AG09309 (cell line): ENCODE measurements at places on chromosomes 13 and 19.

DNA sequence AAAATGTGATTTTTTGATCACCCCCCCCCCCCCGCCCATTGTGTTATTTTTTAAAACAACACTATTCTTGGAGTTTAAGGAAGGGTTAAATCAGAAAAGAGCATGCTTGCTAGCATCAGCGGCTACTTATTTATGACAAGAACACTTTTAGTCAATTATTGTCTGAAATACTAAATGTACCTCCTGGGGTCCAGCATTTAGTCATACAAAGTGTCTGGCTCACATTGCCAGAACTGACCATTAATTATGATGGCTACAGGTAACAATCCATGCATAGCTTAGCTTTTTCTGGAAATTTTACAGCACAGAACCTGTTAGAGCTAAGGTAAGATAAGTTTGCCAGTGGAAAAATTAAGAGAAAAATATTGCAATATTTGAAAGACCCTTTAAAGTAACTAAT, 90.1 kb downstream of the PCDH9 start:
- no peak for DNase-seq

GRCh38 chr19:47370045-47370611, 21.0 kb downstream of the DHX34 start:
- DNase-seq = peak; percentile 34

GRCh38 chr13:87128036-87128435, 543.1 kb upstream of the SLITRK5 start:
- no peak for DNase-seq

- no peak for DNase-seq
Measured at GRCh38 chr19:718991-719512, 10.3 kb downstream of the PALM start.

- DNase-seq = no peak
Measured at GRCh38 chr13:87810391-87810801, 139.2 kb downstream of the SLITRK5 start.

DNA sequence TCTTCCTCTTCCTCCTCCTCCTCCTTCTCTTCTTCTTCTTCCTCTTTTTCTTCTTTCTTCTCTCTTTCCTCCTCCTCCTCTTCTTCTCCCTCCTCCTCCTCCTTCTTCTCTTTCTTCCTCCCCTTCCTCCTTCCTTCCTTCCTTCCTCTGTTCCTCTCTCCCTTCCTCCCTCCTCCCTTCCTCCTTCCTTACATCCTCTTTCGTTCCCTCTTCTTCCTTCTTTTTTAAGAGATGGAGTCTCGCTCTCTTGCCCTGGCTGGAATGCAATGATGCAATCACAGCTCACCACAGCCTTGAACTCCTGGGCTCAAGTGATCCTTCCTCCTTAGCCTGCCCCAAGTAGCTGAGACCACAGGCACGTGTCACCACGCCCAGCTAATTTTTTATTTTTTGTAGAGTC, 13.2 kb downstream of the EHD2 start:
- no peak for DNase-seq

DNA sequence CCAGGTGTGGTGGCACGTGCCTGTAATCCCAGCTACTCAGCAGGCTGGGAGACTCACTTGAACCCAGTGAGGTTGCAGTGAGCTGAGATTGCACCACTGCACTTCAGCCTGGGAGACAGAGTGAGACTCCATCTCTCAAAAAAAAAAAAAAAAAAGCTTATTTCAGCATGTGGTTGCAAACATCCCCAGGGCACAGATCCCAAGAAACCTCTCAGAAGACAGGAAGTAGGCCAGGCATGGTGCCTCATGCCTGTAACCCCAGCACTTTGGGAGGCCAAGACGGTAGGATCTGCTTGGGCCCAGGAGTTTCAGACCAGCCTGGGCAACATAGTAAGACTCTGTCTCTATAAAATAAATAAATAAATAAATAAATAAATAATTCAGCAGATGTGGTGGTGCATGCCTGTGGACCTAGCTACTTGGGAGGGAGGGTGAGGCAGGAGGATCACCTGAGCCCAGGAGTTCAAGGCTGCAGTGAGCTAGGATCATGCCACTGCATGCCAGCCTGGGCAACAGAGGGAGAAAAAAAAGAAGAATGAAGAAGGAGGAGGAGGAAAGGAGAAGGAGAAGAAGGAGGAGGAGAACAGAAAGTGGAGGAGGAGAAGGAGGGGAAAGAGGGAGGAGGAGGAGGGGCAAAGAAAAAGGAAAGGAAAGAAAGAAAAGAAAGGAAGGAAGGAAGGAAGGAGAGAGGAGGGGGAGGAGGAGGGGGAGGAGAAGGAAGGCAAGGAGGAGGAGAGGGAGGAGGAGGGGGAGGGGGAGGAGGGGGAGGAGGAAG, 4.3 kb upstream of the LRRC8E start:
- peak; percentile 24 for DNase-seq

DNA sequence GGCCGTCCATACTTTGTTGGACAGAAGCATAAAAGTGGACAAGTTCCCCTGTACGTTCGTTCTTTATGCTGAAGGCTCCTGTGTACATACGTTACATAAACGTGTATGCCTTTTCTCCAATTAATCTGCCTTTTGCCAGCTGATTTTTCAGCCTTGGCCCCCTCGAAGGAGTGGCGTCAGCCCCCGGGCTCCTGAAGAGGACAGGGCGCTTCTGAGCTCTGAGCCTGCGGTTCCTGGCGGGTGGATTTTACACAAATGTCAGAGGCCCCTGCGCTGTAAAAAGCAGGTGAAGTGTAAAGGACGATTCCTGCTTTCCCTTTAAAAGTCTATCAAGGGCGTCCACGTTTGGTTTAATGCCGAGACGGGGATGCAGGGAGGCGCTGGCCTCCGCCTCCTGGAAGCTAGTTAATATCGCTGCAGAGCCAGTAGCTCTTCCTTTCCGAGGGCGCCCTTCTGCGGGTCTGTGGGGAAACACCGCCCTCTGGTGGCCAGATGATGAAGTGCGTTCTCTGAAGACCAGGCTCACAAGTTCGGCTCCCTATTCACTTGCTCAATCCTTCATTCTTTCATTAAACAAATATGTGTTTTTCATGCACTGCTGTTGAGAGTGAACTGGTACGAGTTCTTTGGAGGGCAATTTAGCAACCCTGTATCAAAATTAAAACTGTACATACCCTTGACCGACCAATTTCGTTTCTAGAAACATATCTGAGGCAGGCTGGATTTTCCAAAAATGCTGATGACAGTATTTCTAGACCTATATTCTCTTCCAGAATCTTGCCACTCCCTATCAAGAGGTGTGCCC, 62.0 kb downstream of the GPR12 start:
- peak; percentile 50 for DNase-seq

- no peak for DNase-seq
Measured at GRCh38 chr13:31167490-31167889, 5.8 kb upstream of the HSPH1 start.

- DNase-seq = no peak
Measured at GRCh38 chr13:32905063-32905863, 111.0 kb upstream of the KL start.

GRCh38 chr13:71619096-71619495, 247.9 kb downstream of the DACH1 start:
- DNase-seq = no peak

DNA sequence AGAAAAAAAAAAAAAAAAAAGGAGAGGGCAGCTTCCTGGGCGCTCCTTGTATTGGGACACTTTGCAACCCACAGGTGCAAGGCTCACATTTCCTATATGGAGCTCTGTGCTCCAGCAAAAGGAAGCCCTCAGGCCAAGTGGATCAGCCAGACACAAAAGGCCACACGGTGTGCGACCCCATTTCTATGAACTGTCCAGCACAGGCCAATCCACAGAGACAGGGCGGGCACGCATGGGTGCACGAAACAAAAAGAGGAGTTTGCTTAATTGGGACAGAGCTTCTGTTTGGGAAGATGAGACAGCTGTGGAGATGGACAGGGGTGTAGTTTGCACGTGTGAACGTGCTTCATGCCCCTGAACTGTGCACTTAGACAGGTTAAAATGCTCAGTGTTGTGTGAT, 31.6 kb upstream of the MATK start:
- DNase-seq = no peak

DNA sequence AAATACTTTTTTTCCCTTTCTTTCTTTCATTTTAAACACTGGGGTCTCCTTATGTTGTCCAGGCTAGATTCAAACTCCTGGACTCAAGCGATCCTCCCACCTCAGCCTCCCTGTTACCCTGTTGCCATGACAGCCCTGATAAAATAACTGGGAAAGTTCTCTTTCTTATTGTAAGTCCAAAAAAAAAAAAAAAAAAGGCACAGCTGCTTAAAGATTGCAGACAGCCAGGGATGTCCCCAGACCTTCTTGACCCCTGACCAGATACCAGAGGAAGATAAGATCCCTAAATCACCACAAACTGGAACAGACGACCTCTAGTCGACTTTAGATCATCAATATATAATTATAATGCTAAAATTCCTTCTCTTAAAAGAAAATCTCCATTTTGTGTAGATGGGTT, 1.1 kb upstream of the MVB12A start:
- no peak for DNase-seq

- no peak for DNase-seq
Measured at GRCh38 chr13:29336356-29336755, 259.1 kb downstream of the SLC7A1 start.

GRCh38 chr19:38691938-38692457, 44.5 kb downstream of the ACTN4 start:
- DNase-seq = no peak

DNA sequence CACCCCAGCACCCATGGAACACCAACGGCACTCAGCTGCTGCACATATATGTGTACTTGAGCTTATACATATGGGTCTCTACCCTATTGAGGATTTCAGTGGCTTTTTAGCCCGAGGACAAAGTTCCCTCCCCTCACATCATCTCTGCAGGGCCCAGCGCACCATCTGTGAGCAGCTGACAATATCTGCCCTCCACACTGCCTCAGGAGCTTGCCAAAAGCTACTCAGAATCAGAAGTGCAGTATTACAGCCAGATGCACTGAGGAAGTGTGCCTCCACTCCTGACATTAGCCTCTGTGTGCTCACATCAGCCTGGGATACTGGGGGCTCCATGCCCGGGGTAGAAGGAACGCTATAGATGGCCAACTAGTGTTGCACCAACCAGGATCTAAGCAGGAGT, 903.9 kb downstream of the UQCRFS1 start:
- DNase-seq = no peak

- DNase-seq = no peak
Measured at GRCh38 chr13:37369616-37370015, 229.0 kb downstream of the POSTN start.

DNA sequence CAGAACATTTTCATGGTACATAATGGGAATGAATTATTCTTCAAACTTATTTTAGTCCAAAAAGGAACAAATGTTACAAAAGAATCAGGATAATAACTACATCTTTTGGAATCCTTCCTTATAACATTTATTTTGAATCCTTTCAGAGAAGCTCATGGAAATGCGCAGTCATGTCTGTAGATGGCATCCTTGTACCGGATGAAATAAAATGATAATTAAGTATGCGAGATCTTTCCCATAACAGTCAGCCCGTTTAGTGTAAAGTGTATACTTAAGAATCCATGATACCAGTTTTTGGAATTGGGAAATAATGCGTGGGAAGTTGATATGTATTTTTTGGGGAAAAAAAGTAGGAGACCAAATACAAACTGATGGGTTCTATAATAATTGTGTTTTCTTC, 418.8 kb downstream of the GPC5 start:
- no peak for DNase-seq

DNA sequence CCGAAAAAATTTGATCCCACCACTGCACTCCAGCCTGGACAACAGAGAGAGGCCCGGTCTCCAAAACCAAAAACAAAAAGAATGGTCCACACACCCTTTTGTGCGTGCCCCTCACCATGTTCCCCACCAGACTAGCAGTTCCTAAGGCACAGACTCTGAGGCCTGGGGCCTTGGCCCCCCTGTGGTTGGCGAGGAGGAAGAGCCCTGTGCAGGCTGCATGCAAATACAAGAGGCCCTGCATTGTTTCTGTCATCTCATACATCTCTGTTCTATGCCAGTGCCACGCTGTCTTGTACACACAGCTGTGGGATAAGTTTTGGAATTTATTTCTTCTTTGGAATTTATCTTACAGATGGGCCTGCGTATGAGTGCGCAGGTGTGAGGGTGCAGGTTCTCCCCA, 4.7 kb upstream of the YJEFN3 start:
- DNase-seq = no peak

- DNase-seq = no peak
Measured at GRCh38 chr19:38425810-38426466, at the start of gene RASGRP4. RASGRP4 (minus strand) TSS chr19:38426219; CDS start chr19:38426091, 128 bp downstream.

DNA sequence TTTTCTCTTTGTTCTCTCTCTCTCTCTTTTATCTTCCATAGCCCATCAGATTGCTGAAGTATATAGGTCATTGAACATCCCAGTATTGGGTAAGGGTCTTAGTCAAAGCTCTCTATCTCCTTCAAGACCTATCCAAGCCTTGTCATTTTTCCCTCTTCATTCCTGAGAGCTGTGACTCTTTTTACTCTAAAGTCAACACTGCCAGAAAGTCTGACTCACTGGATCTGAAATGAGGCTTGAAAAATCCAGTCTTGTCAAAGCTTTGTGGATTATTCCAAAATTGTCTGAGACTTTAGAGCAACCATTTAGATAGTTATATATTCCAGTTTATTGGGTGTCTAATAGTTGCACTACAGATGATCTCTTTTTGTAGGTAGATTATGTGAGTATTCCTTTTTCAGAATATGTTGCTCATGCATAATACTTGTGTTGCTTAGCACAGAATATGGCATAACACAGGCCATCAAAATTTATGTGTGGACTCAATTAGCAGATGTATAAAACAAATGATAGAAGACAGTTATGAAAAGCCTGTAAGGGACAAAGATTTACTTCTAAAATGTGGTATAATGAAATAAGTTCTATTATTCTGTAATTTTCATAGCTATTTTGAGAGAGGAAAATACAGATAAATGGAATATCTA, 389.3 kb upstream of the PCDH9 start:
- no peak for DNase-seq

- no peak for DNase-seq
Measured at GRCh38 chr13:26541041-26541440, 16.4 kb upstream of the WASF3 start.

DNA sequence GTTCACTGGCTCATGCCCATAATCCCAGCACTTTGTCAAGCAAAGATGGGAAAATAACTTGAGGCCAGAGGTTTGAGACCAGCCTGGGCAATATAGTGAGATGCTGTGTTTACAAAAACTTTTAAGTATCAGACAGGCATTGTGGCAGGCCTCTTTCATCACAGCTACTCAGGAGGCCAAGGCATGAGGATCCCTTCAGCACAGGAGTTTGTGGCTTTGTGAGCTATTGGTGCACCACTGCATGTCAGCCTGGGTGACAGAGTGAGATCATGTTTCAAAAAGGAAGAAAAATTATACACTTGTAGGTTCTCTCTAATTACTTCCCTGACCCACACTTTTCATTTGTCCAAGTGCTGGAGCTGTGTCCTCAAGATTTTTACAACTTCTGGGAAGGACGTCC, 11.5 kb upstream of the LGALS14 start:
- DNase-seq = no peak

- no peak for DNase-seq
Measured at GRCh38 chr13:114142640-114143490, 10.4 kb upstream of the RASA3 start.
